ENCODE measurements at places on chromosomes 4 and X.

DNA sequence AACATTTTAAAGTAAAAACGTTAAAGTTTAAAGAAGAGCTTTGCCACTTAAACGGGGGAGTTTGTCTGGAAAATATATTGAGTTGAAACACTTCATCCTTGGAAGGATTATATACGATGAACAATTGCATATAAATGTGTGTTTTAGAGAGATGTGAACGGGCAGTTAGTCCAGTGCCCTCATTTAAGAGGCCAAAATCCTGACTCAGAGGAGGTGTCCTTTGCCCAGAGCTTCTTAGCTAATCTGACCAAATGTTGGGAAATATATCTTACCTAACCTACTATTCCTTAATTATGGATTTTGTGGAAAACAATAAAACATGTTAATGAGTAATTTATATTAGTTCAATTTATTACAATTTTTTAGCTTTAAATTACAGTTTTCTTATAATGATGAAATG is 327.2 kb upstream of the DIPK2B start:
- DNase-seq: no peak

DNA sequence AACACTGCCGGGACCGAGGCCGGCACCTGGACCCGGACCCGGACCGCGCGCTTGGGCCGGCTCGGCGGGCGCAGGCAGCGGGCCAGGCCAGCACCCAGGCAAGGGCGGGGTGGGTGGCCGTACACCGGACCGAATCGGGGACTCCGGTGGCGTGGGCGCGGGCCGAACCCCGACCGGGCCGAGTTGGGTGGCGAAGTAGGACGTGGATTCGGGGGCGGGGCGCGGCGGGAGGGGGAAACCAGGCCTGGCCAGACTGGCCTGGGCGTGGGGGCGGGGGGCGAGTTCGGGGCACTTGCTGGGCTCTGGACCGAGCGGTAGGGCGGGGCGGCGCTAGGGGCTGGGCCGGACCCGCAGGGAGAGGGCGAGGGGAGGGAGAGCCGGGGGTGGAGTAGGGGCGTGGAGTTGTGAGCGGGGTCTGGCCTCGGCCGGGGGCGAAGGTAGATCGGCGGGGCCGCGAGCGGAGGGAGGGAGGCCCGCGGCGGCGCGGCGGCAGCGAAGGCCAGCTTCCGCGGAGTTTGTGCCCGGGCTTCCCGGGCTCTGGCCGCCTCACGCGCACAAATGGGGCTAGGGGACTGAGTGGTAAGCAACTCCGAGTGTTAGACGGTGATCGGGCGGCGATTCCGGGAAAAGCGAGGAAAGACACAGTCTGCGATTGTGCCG is 1.8 kb upstream of the BCORL1 start:
- no peak for DNase-seq

GRCh38 chr4:12635629-12636028 is 848.5 kb downstream of the RAB28 start:
- DNase-seq: no peak

DNA sequence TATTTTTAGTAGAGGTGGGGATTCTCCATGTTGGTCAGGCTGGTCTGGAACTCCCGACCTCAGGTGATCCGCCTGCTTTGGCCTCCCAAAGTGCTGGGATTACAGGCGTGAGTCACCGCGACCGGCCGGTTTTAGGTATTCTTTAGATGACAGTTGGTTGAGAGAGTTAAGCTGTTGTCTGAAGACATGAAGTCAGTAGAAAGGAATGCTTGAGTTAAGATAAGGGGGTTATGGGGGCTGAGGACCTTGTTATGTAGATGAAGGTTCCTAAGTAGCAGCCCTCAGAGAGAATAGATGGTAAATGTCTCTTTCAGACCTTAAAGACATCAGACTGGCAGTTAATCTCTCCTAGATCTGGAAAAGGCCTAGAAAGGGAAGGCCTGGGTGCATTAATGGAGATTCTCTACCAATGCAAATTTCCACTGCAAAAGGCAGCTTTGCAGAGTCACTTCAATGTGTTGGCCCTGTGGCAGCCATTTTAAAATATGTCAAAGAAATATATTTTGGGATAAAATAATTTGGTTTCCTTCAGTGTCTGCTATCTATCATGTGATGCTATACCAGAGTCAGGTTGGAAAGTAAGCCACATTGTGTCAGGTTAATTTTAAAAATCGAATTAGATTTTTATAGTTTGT is 6.4 kb upstream of the ZNF674 start:
- peak; percentile 77 for DNase-seq

All from RCC 7860 (cell line).